ENCODE measurements at places on chromosomes 12 and 14.

DNA sequence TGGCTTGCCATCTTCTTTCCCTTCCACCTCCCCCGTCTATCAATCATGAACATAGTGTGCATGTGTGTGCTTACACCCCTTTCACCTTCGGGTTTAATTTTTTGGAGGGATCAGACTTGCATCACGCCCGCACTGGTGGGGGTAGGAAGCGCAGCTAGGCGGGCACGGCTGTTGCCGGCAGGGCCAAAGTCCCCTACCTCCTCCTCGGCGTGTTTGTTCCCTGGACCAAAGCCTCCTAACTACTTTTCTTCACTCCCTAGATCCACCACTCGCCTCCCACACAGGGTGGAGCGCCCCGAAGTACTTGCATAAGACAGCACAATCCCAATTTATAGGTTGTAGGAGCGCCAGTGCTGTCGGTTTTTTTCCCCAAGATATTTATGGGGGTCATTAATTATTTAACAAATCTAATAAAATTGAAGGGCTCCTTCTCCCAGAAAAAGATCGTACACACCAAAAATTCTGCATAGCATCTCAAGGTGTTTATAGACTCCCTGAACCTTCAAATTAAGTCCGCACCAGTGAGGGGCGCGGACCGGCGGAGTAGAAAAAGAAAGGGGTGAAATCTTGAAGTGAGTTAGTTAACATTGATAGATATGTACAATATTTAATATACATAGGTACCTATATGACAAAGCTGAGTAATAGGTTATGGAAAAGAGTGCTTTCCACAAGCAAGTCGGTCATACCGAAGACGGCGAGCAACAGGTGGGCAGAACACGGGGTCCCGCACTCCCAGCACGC, 717 bp downstream of the PKP2 start:
- no peak for DNase-seq

- no peak for DNase-seq
Observed at GRCh38 chr12:87509237-87509820, 519.9 kb downstream of the C12orf50 start.

DNA sequence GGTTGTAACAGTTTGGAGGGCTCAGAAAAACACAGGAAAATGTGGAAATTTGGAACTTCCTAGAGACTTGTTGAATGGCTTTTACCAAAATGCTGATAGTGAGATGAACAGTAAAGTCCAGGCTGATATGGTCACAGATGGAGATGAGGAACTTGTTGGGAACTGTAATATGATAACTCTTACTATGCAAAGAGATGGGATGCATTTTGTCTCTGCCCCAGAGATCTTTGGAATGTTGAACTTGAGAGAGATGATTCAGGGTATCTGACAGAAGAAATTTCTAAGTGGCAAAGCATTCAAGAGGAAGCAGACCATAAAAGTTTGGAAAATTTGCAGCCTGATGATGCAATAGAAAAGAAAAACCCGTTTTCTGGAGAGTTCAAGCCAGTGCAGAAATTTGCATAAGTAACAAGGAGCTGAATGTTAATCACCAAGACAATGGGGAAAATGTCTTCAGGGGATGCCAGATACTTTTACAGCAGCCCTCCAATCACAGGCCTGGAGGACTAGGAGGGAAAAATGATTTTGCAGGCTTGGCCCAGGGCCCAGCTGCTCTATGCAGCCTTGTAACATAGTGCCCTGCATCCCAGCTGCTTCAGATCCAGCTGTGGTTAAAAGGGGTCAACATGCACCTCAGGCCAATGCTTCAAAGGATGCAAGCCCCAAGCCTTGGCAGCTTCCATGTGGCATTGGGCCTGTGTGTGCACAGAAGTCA, 572.7 kb upstream of the ATP2B1 start:
- no peak for DNase-seq

- no peak for DNase-seq
Observed at GRCh38 chr12:92973614-92974013, 44.5 kb upstream of the EEA1 start.

DNA sequence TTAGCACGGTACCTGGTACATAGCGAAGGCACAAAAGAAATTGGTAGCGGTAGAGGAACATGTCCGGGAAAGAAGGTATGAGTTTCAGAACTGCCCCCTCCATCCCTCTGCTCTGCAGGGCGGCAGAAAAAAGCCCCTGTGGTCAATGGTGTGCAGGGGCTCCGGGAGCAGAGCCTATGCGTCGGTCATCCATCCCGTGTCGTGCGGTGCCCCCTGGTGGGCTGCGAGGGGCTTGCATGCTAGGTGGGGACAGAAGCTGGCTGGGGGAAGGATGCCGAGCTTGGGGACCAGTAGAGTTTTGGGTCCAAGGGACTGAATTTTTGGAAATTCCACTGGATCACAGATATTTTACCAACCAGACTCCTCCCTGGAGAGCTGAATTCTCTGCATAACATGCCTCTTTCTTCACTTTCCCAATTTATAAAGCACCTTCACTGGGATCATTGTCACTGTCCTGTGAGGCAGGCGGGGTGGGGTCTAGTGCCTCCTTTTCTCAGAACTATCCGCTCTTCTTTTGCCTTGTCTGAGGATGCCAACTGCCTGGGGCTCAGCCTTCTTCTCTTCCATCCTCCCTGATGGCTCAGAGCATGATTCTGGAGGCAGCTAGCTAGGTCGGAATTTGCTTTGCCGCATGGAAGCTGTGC, 148.7 kb downstream of the SMOC1 start:
- peak; percentile 49 for DNase-seq

- DNase-seq: no peak
Observed at GRCh38 chr14:44785096-44785495, 176.7 kb downstream of the KLHL28 start.

- peak; percentile 37 for DNase-seq
Observed at GRCh38 chr12:50597200-50598195, 92.7 kb downstream of the DIP2B start.

DNA sequence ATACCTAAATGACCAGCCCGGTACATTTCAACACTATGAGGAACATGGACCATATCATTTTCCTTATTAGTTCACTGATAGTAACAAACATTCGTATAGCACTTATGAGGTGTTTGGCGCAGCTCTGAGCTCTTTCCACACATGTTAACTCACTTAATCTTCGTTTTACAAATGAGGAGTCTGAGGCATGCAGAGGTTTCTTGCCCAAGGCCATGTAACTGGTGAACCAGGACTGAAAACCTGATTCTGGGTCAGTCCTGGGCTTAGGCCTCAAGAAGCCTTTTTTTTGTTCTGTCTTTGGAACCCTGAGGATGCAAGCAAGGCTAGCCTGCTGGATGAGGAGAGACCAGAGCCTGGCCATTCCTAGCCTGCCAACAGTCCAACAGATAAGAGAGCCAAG, 55.0 kb downstream of the C14orf132 start:
- no peak for DNase-seq

DNA sequence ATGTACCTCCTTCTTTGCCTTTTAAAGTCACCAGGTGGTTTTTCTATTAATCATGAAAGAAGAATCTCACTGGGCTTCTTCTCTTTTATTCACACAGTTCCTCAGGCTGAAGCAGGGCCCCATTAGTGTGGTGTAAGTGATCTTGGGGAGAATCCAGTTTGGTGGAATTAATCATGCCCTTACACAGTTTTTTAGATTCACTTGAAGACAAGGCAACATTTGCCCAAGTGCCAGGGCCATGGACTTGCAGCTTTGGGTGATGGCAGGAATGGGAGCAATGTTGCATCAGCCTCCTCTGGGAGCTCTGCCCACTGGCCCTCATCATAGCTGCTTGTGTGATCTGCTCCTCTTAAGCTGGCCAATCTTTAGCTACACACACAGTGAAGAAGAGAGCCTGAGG, 33.8 kb downstream of the KCNK10 start:
- DNase-seq: no peak

GRCh38 chr12:53287741-53288216, 7.6 kb upstream of the PFDN5 start:
- DNase-seq: peak; percentile 74

DNA sequence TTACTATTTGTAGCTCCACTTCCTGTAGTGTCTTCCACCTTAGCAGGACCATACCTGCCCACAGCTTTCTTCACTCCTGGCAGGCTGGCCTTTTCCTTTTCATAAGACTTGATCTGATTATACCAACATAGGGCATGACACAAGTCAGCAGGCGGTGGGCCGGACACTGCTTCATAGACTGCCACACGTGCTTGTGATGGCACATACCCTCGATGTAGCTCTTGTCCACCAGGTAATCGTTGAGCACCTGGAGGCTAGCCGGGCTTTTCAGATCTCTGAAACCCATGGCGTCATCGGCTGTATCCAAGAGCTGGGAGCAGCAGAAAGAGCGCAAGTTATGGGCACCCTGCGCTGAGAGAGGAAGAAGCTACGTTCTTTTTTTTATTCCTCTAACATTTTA, 53.7 kb upstream of the TMEM263 start:
- DNase-seq: no peak

- DNase-seq: no peak
Observed at GRCh38 chr12:66066137-66066928, 64.2 kb downstream of the LLPH start.

GRCh38 chr14:105980224-105980623, 453.8 kb downstream of the TMEM121 start:
- no peak for DNase-seq

DNA sequence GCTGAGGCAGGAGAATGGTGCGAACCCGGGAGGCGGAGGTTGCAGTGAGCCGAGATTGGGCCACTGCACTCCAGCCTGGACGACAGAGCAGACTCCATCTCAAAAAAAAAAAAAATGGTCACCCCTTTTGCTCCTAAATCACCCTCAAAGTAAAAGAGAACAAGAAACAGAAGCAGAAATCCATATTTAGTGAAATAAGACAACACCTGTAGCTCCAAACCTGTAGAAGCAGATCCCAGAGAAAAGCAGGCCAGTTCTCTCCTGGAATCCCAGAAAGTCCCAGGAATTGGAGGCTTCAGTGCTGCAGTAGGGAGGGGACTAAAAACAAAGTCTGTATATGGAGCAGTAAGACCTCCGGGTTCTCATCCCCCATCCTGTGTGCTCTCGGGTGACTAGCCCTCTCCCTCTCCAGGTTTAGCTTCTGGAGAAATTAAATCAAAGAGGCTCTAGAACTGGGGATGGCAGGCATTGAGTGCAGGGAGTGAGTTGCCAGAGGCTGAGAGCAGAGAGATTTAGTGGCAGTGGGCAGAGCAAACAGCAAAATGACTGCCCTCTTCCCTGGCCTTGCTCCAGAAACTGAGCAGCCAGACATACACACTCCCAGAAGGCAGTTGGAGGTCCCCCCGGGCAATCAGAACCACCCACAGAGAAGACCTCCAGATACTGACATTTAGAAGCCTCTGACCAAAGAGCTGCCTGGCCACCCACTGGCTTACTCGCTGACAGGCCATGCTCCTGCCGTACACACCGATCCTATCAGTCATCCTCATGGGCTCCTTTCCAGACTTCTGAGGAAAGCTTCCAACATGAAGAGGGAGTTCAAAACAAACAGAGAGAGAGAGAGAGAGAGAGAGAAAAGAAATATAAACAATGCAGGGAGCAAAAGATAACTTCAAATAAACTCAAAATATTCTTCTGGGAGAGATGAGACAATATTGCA, 6.3 kb upstream of the MLXIP start:
- no peak for DNase-seq

- no peak for DNase-seq
Observed at GRCh38 chr12:21891751-21892217, 49.4 kb downstream of the ABCC9 start.

DNA sequence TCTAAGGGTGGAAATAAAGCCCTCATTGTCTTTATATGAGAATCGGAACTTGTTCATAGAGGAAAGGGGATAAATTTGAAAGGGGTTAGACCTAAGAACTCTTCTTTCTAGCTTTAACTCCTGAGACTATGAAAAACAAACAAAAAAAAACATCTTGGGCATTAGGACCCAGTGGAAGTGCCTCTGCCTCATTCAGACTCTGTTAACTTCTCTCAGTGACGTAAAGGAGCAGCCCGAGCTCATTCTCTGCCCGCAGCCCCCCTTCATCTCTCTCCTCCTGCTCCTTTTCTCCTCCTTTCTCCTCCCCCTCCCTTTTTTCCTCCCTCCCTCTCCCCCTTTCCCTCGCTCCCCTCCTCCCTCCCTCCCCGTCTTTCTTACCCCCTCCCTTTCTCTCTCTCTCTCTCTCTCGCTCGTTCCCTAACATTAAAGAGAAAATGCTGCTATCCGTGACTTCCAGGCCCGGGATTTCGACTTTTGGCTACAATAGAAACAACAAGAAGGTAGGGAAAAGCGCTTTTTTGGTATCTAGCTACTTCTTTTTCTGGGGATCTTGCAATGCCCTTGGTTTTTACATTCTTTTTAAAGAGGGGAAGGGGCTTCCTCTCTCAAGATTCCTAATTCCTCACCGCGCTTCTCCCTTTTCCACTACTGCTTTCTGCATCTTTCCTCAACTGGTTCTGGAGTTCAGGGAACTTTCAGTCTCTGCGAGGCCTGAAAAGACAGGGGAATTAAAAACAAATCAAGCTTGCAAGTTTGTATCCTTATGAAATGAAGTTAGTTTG, at the start of gene RBMS2:
Gene RBMS2 (plus strand): TSS at position 231 of the 782 bp plus-strand sequence. CDS start 204 bp downstream, at position 435.
- peak; percentile 58 for DNase-seq

- no peak for DNase-seq
Observed at GRCh38 chr12:67794161-67794560, 145.6 kb downstream of the DYRK2 start.
